ENCODE measurements at places on chromosomes 1 and 21. TPM values are rescaled to one million over a fixed set of nuclear protein-coding genes. Genes with fewer than 3 reads are reported as not detected.

- DNase-seq: no peak
Observed at GRCh38 chr1:13825033-13825432, 125.0 kb downstream of the PRDM2 start.

Gene CELA2B
- polyA plus RNA-seq: 4.1 TPM

GRCh38 chr1:205058853-205059252, 15.8 kb downstream of the CNTN2 start:
- DNase-seq: no peak

DNA sequence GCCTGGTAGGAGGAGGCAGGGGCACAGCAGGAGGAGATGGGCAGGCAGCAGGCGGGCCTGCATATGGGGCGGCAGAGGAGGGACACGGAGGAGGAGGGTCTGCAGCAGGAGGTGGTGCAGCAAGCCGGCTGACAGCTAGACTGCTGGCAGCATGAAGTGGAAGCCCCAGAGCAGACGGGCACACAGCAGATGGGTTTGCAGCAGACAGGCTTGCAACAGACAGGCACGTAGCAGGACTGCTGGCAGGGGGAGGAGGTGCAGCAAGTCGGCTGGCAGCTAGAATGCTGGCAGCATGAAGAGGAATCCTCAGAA, 615 bp downstream of the KRTAP10-5 start:
- no peak for DNase-seq

Gene FMOD
- 54.8 TPM for polyA plus RNA-seq

GRCh38 chr1:84430546-84430945, 32.3 kb downstream of the DNASE2B start:
- no peak for DNase-seq

DNA sequence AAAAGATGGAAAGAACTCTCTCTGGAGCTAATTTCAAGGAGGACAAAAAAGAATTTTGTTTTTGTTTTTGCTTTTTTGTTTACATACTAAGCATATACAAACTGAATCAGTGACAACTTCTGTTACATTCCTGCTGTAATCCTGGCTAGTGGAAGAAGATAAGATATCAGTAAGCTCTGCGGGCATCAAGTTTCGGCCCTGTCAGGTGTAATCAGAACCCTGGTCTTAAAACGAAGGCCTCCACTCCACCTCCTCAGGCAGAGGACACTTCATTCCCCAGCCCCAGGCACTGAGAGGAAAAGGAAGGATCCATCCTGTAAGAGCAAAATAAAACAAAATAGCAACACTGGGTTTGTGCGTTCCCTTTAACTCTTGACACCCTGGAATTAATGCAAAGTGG, 88.9 kb upstream of the ARHGAP29 start:
- no peak for DNase-seq

DNA sequence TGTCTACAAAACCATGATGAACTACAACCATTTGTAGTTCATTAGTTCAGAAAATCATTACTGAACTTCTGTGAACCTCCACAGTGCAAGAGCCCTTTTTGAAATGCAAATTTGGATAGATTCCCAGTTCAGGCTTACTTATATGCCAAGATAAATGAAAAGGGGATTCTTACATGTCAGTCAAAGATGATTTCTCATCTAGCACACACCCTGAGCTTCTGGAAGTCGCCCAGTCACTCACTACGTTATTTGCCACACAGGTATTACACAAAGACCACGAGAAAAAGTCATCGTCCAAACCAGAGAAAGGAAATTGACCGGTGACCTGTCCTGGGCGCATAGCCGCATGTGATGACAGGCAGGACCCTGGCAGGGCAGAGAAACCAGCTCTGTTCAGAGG, 41.8 kb downstream of the ETS2 start:
- DNase-seq: no peak

GRCh38 chr1:109277434-109278204, 5.3 kb downstream of the PSRC1 start:
- no peak for DNase-seq

GRCh38 chr1:7278827-7279765, 492.0 kb upstream of the VAMP3 start:
- no peak for DNase-seq
